ENCODE measurements at places on chromosomes 2 and 18.

DNA sequence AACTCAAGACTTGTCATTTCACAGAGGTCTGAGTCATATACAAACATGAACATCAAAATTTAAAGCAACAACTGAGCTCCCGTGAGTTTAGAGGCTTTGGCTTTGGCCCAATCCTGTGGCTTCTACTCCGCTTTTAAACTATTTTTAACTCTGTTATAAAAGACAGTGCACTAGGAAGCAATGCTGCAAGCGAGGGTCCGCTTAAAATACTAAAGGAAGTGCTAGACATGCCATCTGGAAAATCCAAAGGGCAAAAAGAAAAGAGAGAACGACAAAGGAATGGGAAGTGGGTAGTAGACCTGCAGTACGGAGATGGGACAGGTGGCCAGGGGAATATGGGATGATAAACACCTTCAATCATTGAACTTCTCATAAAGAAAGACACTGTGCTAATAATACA lies 37.4 kb upstream of the MYT1L start:
- no peak for DNase-seq

- DNase-seq, result no peak
Observed at GRCh38 chr2:149994057-149994728, 406.6 kb upstream of the MMADHC start.

- peak; percentile 9 for DNase-seq
Observed at GRCh38 chr2:232843834-232844233, 26.2 kb upstream of the SNORC start.

GRCh38 chr2:119265693-119266066 lies 42.0 kb downstream of the STEAP3 start:
- no peak for DNase-seq

DNA sequence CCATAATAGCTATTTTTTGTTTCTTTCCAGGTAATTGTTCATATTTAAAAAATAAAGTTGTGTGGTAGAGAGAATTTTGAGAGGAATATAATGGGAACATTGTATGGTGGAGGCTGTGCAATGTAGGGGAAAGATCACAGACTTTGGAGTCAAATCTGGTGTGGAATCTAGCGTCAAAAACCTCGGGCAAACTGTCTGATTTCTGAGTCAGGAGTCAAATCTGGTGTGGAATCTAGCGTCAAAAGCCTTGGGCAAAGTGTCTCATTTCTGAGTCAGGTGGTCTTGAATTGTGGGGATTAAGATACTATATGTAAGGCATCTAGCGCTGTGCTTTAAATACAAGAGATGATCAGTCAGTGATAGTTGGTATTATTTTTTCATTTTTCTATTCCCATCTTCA lies 5.1 kb downstream of the PTPN4 start:
- no peak for DNase-seq
